Activated naive CD4-positive, alpha-beta T cell treated with Interleukin-2 at 50 U/mL for 16 hours (primary cell): ENCODE measurements at places on chromosomes 7 and 10.

DNA sequence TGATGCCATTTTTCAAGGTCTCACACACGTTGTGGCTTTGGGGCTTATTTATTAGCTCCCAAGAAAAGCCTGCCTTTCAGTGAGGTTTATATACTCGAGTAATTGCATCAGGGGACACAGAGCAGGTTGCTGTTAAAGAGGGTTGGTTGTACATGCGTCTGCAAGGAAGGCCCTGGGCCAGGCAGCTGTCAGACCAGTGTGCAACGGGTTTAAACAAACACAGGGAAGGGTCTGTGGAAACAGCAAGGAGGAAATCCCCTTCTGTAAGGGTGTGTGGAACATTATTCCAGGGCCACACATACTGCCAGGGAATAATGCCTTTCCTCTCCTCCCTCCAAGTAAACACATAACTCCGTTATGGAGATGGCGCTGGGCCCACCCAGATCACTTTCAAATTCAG lies 1.7 kb upstream of the CHST15 start:
- DNase-seq = no peak

- no peak for DNase-seq
These were observed 22.2 kb downstream of the ENTPD7 start for GRCh38 chr10:99681553-99681952.

GRCh38 chr10:103828107-103828506 lies 27.3 kb downstream of the SH3PXD2A start:
- DNase-seq = no peak

DNA sequence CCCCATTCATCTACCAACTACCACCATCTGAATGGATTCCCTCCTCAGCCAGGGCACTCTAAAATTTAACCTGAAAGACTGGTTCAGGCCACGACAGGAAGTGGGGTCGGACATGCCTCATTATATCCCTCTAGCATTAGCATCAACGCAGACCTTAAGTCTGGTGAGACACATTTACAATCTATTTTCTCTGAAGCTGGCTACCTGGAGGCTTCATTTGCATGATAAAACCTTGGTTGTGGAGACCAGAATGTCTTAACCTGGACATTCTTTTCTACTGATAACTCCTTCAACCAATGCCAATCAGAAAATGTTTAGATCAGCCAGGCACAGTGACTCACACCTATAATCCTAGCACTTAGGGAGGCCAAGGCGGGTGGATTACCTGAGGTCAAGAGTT lies 42.3 kb downstream of the SVOPL start:
- DNase-seq = no peak

DNA sequence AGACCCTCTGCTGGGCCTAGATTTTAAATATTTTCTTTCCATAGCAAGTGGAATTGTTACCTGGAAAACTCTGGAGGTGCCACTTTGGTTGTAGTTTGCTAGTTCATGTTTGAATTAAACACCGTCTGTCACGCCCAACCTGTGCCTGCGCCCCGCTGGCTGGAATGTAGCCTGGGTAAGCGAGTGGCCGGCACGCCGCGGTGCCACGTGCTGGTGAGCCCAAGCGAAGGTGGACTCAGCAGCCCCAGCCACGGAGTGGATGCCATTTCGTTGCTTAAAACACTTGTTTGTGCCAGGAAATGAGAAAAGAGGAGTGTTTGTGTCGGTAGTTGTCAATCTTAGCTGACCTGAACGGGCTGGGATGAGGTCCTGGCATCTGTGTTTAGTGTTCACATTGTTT lies 2.7 kb downstream of the GET4 start:
- DNase-seq = no peak

GRCh38 chr10:49318755-49319154 lies 19.8 kb downstream of the C10orf71 start:
- DNase-seq = no peak

GRCh38 chr7:44980393-44981034 lies 1.7 kb upstream of the MYO1G start:
- DNase-seq = peak; percentile 90

DNA sequence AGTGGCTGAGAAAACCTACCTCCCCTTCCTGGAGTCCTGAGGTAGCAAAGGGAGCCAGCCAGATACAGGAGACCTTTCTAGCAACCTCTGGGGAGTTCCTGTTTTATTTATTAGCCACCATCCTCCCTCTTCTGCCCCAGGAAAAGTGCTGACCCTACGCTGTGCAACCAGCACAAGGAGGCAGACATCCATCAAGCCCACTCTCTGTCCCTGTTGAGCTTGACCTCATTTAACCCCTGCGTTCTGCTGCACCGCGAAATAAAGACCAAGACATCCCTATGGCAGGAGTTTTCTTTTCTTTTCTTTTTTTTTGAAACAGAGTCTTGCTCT lies 25.3 kb upstream of the ANKRD2 start:
- DNase-seq = no peak

GRCh38 chr10:109027534-109028185 lies 895.7 kb downstream of the XPNPEP1 start:
- DNase-seq = no peak

GRCh38 chr7:29500719-29501118 lies 62.9 kb upstream of the PRR15 start:
- DNase-seq = no peak

GRCh38 chr7:140610204-140611165 lies 30.1 kb downstream of the DENND2A start:
- no peak for DNase-seq

- DNase-seq = no peak
These were observed 89.2 kb downstream of the ADCY1 start for GRCh38 chr7:45663167-45663921.

- no peak for DNase-seq
These were observed 221.6 kb downstream of the DGKI start for GRCh38 chr7:137625197-137625596.
